Keratinocyte (primary cell): ENCODE measurements at places on chromosomes 4 and X. TPM values are rescaled to one million over a fixed set of nuclear protein-coding genes. Genes with fewer than 3 reads are reported as not detected.

DNA sequence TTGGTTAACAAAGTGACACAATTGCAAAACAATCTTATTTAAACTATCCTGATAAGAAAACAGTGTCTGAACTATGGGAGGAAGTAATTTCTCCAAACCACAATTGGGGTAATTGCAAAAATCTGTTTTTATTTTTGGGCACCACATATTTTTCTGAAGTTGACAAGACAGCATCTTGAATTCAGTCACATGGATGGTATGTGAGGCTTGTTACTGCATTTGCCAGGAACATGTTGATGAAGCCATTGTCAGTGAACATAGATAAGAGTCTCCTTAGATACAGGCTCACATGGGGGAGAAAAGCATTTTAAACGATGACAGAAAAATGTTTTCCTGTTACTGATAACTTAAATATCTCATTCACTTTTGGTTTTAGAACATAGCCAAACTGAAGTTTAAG lies 5.5 kb upstream of the USP53 start:
- no peak for DNase-seq

- no peak for DNase-seq
Measured at GRCh38 chr4:41418444-41418843, 119.5 kb upstream of the LIMCH1 start.

- peak; percentile 54 for DNase-seq
Measured at GRCh38 chrX:46330981-46331380, 214.2 kb downstream of the ZNF674 start.

- DNase-seq: no peak
Measured at GRCh38 chr4:40046311-40046980, 10.2 kb upstream of the N4BP2 start.

DNA sequence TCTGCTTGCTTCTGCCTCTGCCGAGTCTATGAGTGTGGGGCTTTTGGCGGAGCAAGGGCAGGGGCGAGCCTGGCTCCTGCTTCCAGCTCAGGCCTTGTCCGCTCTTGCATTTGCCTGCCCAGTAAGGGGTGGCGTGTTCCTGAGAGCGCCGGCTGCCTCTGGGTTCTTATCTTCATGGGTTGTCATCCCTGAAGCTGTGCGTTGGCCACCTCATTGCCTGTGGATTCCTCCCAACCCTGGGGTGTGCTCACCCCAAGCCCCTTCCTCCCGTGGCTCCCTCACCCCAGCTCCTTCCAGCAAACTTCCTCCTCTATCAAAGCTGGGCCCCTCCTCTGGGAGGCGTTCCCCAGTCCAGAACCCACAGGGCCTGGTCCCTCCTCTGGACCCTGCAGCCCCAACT lies 17.5 kb downstream of the SH3BP2 start:
- DNase-seq: no peak

ITM2A gene
- polyA plus RNA-seq: 40.0 to 87.5 TPM (median 64.4 TPM) in 3 replicates

APBB2 gene
- 47.0 to 68.3 TPM (median 57.3 TPM) in 3 replicates for polyA plus RNA-seq

COX7B gene
- polyA plus RNA-seq: 684 to 1,116 TPM (median 1,019 TPM) in 3 replicates

AFP gene
- 1.3 to 2.8 TPM (median 1.8 TPM) in 3 replicates for polyA plus RNA-seq

RELL1 gene
- polyA plus RNA-seq: 4.1 to 15.6 TPM (median 9.3 TPM) in 3 replicates

SLC9A7 gene
- polyA plus RNA-seq: 8.1 to 11.0 TPM (median 10.1 TPM) in 3 replicates
